ENCODE measurements at places on chromosomes 4 and X. TPM values are rescaled to one million over a fixed set of nuclear protein-coding genes. Genes with fewer than 3 reads are reported as not detected.
A peak's percentile ranks its signal among the peaks of the same experiment; 100 is the strongest.

DNA sequence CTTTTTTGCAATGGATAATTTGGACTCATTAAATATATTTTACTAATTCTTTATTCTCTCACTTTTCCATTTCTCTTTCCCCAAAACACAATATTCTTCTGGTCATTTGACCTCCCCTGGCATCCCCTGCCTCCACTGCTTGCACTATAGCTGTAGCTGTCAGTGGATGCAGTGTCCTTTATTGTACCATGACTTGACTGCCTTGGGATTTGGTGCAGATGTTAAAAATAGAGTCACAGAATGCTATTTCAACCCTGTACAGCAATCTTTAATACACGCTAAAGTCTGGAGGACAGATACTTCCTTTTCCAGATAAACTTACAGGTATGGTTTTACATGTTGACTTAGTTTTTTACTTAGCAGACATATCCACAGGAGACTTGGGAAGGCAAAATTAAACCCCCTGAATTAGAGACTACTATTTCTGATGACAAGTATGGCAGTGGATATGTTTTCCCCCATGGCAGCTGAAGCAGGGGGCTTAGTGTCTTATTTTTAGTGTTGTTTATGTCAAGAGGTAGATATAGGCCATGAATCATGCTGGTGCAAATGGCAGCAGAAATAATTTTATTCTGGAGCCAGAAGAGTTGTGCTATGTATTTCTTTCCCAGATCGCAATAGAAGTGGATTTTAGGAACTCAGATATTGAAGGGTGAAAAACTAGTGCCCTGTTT, 461.4 kb downstream of the NAF1 start:
- no peak overlapping the region for H3K27ac ChIP-seq
- H3K27me3 ChIP-seq, result no peaks in the 10 kb centered on the region
- no peak overlapping the region for H3K4me3 ChIP-seq
- H3K36me3 ChIP-seq, result no peaks in the 10 kb centered on the region

DNA sequence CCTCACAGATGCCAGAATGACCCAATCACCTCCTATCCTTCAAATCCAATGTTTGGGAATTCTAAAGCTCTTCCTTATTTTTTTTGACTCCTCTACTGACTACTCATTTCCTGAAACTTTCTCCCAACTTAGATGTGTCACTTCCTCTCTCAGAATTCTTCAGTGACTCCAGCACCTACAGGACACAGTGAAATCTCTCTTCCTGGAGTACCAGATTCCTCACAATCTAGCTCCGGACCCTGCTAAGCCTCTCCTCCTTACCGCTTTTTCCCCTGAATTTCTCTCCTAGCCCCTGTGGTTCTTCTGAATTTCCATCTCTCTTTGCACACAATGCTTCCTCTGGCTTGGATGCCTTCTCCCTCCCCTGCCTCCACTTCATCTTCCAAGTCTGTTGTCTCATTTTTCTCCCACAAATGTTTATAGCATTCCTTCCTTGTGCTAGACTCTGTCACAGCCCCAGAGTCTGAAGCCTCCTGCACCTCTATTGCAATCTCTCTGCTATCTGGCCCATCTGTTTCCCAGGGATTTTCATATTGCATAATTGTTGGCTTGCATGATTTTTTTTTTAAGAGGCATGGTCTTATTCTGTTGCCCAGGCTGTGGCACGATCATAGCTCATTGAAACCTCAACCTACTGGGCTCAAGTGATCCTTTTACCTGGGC, 80.1 kb downstream of the ANAPC4 start:
- H3K4me1 ChIP-seq, result peaks cover 15% of the 10 kb centered on the region
- no peak overlapping the region for H3K4me3 ChIP-seq
- no peaks in the 10 kb centered on the region for H3K27me3 ChIP-seq
- H3K27ac ChIP-seq, result no peak overlapping the region
- no peaks in the 10 kb centered on the region for H3K36me3 ChIP-seq

DNA sequence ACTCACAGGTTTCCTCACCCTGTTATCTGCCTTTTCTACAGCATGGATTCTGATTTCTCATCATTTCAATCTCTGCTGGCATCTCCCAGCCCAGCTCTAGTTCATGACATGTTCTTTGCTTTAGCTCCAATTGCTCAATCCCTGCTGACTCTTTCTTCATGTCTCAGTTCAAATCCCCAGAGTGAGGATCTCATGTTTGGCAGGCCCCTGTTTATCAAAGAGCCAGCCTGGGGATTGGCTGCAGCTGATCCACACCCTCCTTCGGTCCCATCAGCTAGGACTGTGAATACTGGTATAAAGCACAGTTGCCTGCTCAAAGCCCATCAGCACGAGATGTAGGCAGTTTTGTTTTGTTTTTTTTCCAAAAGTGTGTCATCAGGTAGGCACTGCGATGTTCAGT, 14.4 kb upstream of the CC2D2A start:
- no peaks in the 10 kb centered on the region for H3K36me3 ChIP-seq
- no peaks in the 10 kb centered on the region for H3K27me3 ChIP-seq
- no peak for DNase-seq
- H3K27ac ChIP-seq, result peak overlapping the region; percentile 52
- H3K4me1 ChIP-seq, result peaks cover 9% of the 10 kb centered on the region

DNA sequence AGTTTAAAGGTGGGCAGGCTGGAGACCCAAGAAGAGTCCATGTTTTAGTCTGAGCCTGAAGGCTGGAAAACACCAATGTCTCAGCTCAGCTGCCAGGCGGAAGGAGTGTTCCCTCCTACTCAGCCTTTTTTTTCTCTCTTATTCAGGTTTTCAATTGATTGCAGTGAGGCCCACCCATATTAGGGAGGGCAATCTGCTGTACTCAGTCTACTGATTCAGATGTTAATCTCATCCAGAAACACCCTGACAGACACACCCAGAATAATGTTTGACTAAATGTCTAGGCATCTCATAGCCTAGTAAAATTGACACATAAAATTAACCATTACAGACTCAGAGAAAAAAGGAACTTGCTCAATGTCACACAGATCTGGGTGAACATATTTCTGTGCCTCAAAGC, 347.1 kb downstream of the GBA3 start:
- DNase-seq, result no peak
- no peak overlapping the region for H3K27ac ChIP-seq
- H3K4me3 ChIP-seq, result no peak overlapping the region
- no peaks in the 10 kb centered on the region for H3K36me3 ChIP-seq
- no peaks in the 10 kb centered on the region for H3K4me1 ChIP-seq

DNA sequence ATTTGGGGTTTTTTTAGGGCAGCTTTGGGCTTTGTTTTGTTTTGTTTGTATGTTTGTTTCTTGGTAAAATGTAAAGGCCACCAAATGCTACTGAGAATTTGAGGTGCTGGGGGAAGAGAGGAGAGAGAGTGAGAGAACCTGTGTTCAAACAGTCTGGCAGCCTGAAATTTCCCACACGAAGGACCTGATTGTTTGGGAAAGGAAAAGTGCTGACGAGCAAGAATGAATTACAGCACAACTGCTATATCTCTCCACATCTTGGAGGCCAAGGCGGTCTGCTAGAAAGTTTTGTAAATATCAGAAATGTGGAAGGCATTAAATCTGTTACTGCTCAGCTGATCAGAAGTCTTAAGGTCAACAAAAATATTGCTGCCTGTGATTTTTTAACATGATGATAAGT, 170.5 kb downstream of the PALLD start:
- no peaks in the 10 kb centered on the region for H3K36me3 ChIP-seq
- H3K27ac ChIP-seq, result peak overlapping the region; percentile 13
- peaks cover 30% of the 10 kb centered on the region for H3K4me1 ChIP-seq
- no peak for DNase-seq
- no peak overlapping the region for H3K4me3 ChIP-seq
- H3K27me3 ChIP-seq, result no peaks in the 10 kb centered on the region

- no peaks in the 10 kb centered on the region for H3K27me3 ChIP-seq
- no peaks in the 10 kb centered on the region for H3K4me1 ChIP-seq
- no peak for DNase-seq
- H3K4me3 ChIP-seq, result no peak overlapping the region
- H3K27ac ChIP-seq, result no peak overlapping the region
Measured at GRCh38 chr4:43496188-43496587, 603.7 kb downstream of the GRXCR1 start.

GRCh38 chr4:123750044-123750443, 353.4 kb downstream of the SPRY1 start:
- H3K4me3 ChIP-seq, result no peak overlapping the region
- no peaks in the 10 kb centered on the region for H3K27me3 ChIP-seq
- H3K36me3 ChIP-seq, result no peaks in the 10 kb centered on the region
- peaks cover 2% of the 10 kb centered on the region for H3K4me1 ChIP-seq
- H3K27ac ChIP-seq, result no peak overlapping the region
- DNase-seq, result no peak

- no peak overlapping the region for H3K27ac ChIP-seq
- H3K36me3 ChIP-seq, result no peaks in the 10 kb centered on the region
- DNase-seq, result peak; percentile 6
- no peaks in the 10 kb centered on the region for H3K4me1 ChIP-seq
- H3K4me3 ChIP-seq, result no peak overlapping the region
Measured at GRCh38 chrX:15973946-15974345, 119.3 kb upstream of the AP1S2 start.

GRCh38 chr4:89889289-89889688, 5.4 kb upstream of the MMRN1 start:
- no peak overlapping the region for H3K27ac ChIP-seq
- H3K27me3 ChIP-seq, result no peaks in the 10 kb centered on the region
- H3K4me1 ChIP-seq, result no peaks in the 10 kb centered on the region
- H3K36me3 ChIP-seq, result no peaks in the 10 kb centered on the region
- no peak overlapping the region for H3K4me3 ChIP-seq

DNA sequence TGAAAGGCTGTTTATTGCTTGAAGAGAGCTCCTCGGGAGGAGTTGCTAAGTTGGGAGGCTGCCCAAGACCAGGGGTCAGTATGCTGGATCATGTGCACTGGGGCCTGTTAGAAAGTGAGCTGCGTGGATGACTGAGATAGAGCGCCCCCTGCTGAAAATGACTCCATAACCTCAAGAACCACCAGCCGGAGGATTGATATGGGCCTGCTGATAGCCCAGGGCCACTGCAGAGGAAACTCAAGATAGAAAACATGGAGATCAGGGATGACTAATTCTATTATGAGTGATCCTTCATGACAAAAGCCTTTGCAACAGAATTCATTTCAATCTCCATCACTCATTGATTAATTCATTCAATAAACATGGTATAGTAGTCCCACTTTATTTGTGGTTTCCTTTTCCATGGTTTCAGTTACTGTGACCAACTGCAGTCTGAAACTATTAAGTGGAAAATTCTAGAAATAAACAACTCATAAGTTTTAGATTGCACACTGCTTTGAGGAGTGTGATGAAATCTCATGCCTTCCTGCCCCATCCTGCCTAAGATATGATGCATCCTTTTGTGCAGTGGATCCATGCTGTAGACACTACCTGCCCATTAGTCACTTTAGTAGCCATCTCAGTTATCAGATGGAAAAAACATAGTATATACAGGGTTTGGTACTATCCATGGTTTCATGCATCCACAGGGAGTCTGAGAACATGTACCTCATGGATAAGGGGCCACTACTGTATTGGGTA, 126.7 kb upstream of the MBNL3 start:
- H3K27me3 ChIP-seq, result no peaks in the 10 kb centered on the region
- no peak overlapping the region for H3K4me3 ChIP-seq
- H3K4me1 ChIP-seq, result no peaks in the 10 kb centered on the region
- no peaks in the 10 kb centered on the region for H3K36me3 ChIP-seq
- H3K27ac ChIP-seq, result no peak overlapping the region
- DNase-seq, result peak; percentile 41

DNA sequence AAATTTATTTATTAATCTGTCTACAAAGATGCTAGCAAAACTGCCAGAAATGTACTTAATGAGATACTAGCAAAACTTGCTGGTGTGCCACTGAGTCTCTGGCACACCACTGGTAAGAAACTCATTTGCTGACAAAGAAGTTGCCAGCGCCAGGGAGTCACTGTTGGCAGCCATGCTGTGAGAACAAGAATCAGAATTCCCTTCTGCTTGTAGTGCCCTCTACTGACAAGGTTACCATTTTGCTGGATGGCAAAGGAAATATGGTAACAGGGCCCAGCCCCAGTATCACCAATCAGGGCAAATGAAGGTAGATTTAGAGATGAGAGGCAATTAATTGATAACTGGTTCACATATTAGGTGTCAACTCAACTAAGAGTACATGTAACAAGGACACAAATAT, 750.1 kb upstream of the ADGRL3 start:
- H3K36me3 ChIP-seq, result no peaks in the 10 kb centered on the region
- H3K27ac ChIP-seq, result no peak overlapping the region
- H3K4me3 ChIP-seq, result no peak overlapping the region
- no peak for DNase-seq
- no peaks in the 10 kb centered on the region for H3K4me1 ChIP-seq

GRCh38 chrX:17710871-17711301, 26.4 kb upstream of the SCML1 start:
- H3K4me1 ChIP-seq, result no peaks in the 10 kb centered on the region
- no peak for DNase-seq
- no peaks in the 10 kb centered on the region for H3K27me3 ChIP-seq
- no peak overlapping the region for H3K27ac ChIP-seq
- H3K4me3 ChIP-seq, result no peak overlapping the region

DNA sequence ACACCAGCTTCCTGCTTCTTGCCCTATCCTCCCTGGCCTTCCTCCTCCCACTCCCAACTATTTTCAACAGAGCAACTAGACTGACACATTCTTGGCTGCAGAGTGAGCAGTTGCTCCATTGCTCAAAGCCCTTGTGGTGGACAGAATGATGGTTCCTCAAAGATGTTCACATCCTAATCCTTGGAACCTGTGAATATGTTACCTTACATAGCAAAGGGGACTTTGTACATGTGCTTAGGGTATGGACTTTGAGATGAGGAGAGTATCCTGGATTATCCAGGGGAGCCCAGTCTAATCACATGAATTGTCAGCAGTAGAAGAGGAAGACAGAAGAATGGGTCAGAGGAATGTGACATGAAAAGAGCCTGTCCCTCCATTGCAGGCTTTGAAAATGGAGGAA, 24.9 kb upstream of the HOPX start:
- peaks cover 18% of the 10 kb centered on the region for H3K4me1 ChIP-seq
- no peak overlapping the region for H3K27ac ChIP-seq
- H3K27me3 ChIP-seq, result no peaks in the 10 kb centered on the region

GRCh38 chr4:133866328-133866699, 335.3 kb downstream of the PABPC4L start:
- no peaks in the 10 kb centered on the region for H3K36me3 ChIP-seq
- DNase-seq, result no peak
- H3K27me3 ChIP-seq, result no peaks in the 10 kb centered on the region

GRCh38 chrX:20547611-20548051, 280.9 kb upstream of the RPS6KA3 start:
- peak; percentile 86 for DNase-seq
- no peak overlapping the region for H3K4me3 ChIP-seq
- H3K4me1 ChIP-seq, result peaks cover 5% of the 10 kb centered on the region
- no peaks in the 10 kb centered on the region for H3K36me3 ChIP-seq
- H3K27ac ChIP-seq, result no peak overlapping the region
- no peaks in the 10 kb centered on the region for H3K27me3 ChIP-seq

GRCh38 chr4:113684534-113685091, 76.9 kb downstream of the CAMK2D start:
- H3K4me3 ChIP-seq, result no peak overlapping the region
- H3K27me3 ChIP-seq, result no peaks in the 10 kb centered on the region
- peak; percentile 59 for DNase-seq
- peaks cover 11% of the 10 kb centered on the region for H3K4me1 ChIP-seq
- peak overlapping the region; percentile 57 for H3K27ac ChIP-seq

RASL11B gene
- 0.67 TPM for total RNA-seq

RHOXF2 gene
- total RNA-seq, result not detected

FOXR2 gene
- not detected for total RNA-seq

GAGE12D gene
- total RNA-seq, result not detected

STAP1 gene
- not detected for total RNA-seq

PCDH7 gene
- total RNA-seq, result 12.6 TPM

GAGE12F gene
- total RNA-seq, result not detected

SYTL5 gene
- total RNA-seq, result not detected

DCAF8L2 gene
- 0.67 TPM for total RNA-seq
